ENCODE measurements at places on chromosomes 16 and 17. TPM values are rescaled to one million over a fixed set of nuclear protein-coding genes. Genes with fewer than 3 reads are reported as not detected.

The SLC16A11 gene
- total RNA-seq, result not detected

The ZNF597 gene
- total RNA-seq, result 3.3 TPM

The CACNG4 gene
- total RNA-seq, result not detected

The GLIS2 gene
- total RNA-seq, result 5.3 TPM

The SULT1A1 gene
- 1.2 TPM for total RNA-seq

The INTS2 gene
- 16.3 TPM for total RNA-seq
